ENCODE measurements at places on chromosomes 6 and 20. TPM values are rescaled to one million over a fixed set of nuclear protein-coding genes. Genes with fewer than 3 reads are reported as not detected.

GRCh38 chr6:147205690-147206600 lies 1.7 kb downstream of the STXBP5 start:
- DNase-seq: no peak

DNA sequence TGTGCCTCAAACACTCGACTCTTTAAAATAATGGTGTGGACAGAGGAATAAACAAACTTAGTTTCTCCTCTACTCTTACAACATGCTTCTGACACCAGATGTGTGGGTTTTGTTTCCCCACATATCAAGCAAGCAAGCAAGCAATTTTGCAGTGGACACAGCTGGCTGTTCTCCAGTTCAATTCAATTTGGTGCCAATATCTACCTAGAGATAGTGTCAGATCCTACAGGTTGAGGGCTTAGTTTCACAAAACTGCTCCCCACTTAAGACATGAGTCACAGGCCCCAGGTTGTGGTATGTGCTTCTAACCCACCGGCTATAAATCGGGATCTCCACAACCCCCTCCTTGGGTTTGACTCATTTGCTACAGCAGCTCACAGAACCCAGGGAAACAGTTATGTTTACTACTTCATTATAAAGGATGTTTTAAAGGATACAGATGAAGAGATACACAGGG lies 131.4 kb upstream of the TRAF3IP2 start:
- no peak for DNase-seq

- no peak for DNase-seq
Measured at GRCh38 chr6:14875481-14876063, 370.3 kb upstream of the JARID2 start.

DNA sequence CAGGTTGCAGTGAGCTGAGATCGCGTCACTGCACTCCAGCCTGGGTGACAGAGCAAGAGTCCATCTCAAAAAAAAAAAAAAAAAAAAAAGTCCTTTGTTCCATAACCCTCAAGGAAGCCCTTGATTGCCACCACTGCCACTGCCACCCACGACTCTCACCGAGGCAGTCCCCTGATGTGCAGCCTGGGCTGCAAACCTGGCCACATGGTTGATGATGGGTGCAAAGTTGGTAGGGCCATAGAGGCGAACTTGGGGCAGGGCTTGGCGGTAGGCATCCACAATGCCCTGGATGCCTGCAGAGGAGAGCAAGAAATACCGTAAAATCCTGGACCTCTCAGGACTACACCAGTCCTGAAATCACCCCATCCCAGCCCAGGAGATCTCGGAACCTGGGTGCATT lies 11.5 kb downstream of the SPAG4 start:
- DNase-seq: no peak

DNA sequence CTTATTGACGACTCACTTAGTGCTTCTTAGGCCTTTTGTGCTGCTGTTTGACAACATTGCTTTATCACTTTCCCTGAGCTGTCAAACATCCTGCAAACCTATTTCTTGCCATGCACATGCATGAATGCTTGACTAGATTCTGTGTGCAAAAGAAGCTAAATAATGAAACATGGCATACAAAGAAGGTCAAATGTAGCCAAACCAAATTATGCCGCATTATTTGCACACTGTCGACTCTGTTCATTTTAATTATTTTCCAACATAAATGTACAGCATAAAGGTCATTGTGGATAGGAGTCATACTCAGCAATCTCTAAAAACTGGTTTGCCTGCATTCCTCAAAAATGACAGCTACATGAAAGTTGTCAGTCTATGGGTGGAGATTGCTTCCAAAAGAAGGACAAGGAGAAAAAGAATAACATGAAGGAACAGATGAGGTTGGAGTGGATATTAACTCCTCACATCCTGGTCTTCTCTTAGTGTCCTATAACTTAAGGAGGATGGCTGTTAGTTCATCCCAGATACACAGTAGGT lies 123.1 kb upstream of the STXBP5 start:
- DNase-seq: no peak

DNA sequence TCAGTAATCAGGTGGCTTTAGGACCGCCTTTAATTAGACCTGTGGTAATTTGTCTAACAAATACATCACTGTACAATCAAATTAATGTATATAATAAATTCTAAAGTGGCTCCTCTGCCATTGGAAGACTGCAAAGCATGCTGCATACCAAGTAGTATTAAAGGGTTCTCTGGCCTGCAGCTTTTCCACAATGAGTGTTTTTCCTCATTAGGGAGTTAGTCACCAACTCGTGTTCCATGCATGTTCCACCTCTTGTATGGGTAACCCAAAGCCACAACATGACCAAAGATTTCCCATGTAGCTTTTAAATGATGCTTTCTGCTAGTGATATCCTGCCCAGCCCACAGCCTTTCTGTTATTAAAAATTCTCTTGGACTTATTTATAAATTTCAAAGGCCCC lies 218.7 kb downstream of the FUT9 start:
- DNase-seq: no peak

Gene MMS22L
- 20.6 TPM for total RNA-seq

DNA sequence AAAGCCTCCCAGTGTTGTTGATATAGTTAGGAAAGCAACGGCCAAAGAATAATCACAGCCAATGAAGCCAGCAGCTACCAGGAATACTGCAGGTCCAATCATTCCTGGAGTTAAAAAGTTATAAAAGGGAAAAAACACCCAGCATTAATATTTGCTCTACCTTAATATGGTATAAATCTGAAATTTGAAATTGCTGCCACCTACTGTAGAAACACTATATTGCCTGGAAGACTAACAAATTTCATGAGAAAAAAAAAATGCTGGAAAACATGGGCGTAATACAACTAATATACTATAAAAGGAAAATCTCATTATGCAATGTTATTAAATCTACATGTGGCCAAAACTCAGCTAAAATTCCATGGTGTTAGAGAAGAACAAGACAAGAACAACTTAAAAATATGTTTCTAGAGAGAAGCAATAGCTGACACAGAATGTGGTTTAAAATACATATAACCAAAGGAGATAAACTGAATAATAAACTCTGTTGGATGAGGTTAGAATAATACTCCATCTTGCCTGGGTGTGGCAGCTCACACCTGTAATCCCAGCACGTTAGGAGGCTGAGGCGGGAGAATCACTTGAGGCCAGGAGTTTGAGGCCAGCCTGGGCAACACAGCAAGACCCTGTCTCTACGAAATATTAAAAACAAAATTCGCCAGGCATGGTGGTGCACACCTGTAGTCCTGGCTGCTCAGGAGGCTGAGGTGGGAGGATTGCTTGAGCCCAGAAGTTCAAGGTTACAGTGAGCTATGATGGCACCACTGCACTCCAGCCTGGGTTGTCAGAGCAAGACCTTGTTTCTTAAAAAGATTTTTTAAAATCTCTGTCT lies 43.1 kb downstream of the SLC17A5 start:
- no peak for DNase-seq

Gene SMIM26
- 76.3 TPM for total RNA-seq

Gene PDE7B
- 3.0 TPM for total RNA-seq

DNA sequence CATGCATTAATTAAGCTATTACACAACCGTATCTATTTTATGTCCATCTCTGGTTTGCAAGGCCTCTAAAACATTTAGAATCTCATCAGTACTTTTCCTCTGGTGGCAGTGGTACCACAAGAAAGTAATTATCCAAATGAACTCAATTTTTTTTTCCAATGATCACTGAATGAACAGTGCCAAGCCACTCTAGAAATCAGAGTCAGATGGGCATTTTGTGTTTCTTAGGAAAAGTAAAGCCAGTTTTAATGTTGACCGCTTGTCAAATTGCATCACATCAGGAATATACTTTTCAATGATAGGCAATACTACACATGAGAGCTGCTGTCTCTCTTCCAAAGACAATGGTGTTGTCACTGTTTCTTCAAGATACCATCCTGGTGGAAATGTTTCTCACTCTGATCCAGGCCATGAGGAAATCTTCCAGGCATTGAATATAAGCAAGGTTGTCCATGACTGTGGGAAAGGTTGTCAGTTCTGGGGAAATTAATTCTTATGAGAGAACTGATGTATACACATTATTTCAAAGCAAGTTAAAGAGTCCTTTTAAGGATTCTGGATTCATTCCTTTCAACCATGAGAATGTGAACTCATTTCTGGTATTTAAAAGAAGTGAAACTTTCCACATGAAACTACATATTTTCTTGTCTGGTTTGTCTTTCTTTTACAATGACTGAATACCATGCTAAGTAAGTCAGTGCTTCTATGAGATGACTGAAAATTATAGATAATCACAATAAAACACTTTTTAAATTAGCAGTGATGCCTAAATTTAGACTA lies 108.8 kb upstream of the TCF21 start:
- DNase-seq: no peak

DNA sequence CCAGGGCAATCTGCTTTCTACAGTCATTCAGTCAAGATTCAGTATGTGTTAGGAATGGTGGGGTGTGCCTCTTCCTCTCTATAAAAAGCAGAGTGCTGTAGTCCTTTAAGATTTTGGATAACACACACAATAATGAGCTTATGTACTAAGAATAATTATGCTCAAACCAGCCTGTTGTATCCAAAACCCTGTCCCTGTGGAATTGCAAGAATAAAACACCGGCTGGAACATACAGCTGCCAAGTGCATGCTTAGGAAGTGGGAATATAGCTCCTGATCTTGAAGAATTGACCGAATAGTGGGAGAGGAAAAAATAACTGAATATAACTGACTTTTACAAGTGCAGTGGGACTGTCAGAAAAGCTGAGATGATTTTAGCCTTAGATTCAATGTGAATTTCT lies 979 bp upstream of the MOCS1 start:
- no peak for DNase-seq

DNA sequence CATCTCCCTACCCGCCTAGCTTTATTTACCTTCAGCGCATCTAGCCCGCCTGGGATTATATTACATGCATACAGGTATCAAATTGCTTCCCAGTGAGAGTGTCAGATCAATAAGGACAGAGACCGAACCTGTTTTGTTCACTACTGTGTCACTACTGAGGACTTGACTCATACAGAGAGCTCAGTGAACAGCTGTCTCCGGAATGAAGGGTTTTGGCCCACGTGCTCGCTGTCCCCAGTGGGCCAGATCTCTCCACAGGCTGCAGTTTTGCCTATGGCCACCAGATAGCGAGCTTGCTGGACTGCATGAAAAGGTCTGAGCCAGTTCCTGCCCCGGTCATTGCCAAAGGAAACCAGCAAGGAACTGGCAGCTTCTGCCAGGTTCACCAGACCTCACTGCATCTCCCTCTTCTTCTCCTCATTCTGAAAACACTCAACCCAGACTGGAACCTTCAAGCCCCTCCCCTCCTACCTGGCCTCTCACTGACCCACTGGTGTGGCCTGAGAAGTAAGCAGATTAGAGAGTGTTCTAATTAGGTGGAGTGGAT lies 150.8 kb downstream of the ZMYND8 start:
- peak; percentile 64 for DNase-seq

Gene CCN6
- total RNA-seq: not detected

Gene TMC2
- total RNA-seq: 1.7 TPM

Gene HLA-DQA1
- total RNA-seq: 0.16 TPM

DNA sequence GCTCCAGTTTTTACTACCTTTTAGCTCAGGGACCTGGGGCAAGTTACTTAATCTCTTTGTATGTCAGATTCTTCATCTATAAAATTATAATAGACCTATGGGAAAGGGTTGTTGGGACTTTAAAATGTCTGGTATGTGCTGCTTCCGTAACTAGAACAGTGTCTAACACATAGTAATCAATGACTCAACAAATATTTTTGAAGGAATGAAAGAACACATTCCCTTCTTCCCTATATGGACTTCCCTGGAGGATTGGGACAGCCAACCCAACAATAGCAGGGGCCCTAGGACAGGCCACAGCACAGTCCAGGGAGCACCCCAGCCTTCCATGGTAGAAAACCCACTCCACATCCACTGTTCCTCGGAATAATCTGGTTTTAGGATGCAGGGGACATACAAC lies 50.7 kb upstream of the TPD52L1 start:
- DNase-seq: no peak

- no peak for DNase-seq
Measured at GRCh38 chr6:100808638-100809275, 72.4 kb downstream of the ASCC3 start.

GRCh38 chr20:58851221-58851968 lies 693 bp upstream of the GNAS-AS1 start:
- no peak for DNase-seq

Gene CAP2
- 33.7 TPM for total RNA-seq

Gene SRXN1
- total RNA-seq: 11.5 TPM

DNA sequence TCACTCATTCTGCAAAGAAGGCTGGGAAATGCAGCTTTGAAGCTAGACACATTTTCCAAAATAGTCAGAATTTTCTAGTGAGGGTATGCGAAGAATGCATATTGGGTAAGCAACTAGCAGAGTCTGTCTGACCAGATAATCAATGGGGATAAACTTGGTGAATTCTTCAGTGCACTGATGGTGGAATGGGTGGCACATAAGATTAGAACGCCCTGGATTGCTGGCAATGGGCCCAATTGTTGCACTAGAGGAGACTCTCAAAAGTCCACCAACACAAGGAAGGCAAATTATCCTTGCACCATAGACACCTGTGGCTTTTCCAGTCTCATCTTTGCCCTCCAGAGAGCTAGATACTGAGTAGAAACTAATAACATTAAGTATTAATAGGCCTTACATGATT lies 167.6 kb downstream of the PTPRT start:
- DNase-seq: no peak

Gene COL21A1
- total RNA-seq: 1.9 TPM

GRCh38 chr6:151763303-151763702 lies 44.2 kb upstream of the ESR1 start:
- no peak for DNase-seq

DNA sequence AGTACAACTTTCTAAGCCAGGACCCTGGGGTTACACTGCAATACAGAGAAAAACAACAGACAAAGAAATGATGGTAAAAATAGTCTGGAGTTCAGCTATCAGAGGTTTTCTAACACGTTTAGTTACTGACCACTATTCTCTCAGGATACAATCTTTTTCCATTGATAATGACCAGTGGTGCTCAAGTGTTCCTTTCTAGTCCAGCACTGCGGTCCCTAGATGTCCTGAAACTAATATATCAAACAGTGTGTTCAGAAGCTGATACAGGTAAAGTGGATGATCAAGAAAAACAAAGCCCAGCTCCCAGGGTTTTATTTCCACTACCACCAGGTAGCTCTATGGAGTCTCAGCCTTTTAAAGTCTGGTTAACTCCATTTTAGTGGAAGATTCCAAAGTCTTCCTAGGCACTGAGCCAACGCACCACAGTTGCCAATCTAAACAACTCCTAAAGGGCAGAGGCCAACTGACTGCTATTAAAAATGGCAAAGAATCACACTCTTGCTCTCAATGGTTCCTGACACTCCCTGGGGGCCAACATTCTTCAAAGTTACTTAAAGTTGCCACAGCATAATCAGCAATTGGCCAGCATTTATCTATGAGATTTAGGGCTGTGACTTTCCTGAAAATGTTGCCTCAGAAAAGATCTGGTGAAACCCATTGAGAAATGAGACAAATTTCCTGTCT lies 38.2 kb downstream of the DZANK1 start:
- no peak for DNase-seq

Gene SNX5
- 60.4 TPM for total RNA-seq

DNA sequence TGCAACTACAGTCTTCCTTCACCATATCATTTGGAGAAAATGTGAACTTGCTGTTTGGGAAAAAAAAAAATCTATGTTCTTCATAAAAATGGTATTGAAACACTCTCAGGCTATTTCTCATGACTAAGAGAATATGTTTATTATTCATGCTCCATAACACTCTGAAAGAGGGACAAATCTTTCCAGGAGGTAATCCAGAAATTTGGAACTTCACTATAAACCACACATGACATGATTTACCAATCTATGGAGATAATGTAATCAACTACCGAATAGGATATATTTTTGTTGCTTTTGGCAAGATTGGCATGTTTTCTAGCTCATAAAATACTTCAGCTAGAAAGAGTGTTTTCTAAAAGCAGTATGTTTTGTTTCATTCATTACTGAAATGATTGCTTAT lies 56.3 kb downstream of the THEMIS start:
- DNase-seq: no peak

GRCh38 chr20:57062241-57062640 lies 204.2 kb downstream of the BMP7 start:
- no peak for DNase-seq
